A673 (cell line): ENCODE measurements at places on chromosomes 3 and 15. TPM values are rescaled to one million over a fixed set of nuclear protein-coding genes. Genes with fewer than 3 reads are reported as not detected.

The XYLB gene
- total RNA-seq, result 3.6 and 4.7 TPM in 2 replicates

The DNAJB11 gene
- total RNA-seq, result 94.1 and 103 TPM in 2 replicates

The SERP1 gene
- total RNA-seq, result 86.5 and 91.7 TPM in 2 replicates

The C15orf62 gene
- total RNA-seq, result 0.33 and 0.62 TPM in 2 replicates

The SNAPC5 gene
- total RNA-seq, result 28.9 and 35.2 TPM in 2 replicates

The CCDC39 gene
- not detected in 2 replicates for total RNA-seq
